Uterus (tissue), 4 donors: ENCODE measurements at places on chromosomes 2 and 18. TPM values are rescaled to one million over a fixed set of nuclear protein-coding genes. Genes with fewer than 3 reads are reported as not detected.

DNA sequence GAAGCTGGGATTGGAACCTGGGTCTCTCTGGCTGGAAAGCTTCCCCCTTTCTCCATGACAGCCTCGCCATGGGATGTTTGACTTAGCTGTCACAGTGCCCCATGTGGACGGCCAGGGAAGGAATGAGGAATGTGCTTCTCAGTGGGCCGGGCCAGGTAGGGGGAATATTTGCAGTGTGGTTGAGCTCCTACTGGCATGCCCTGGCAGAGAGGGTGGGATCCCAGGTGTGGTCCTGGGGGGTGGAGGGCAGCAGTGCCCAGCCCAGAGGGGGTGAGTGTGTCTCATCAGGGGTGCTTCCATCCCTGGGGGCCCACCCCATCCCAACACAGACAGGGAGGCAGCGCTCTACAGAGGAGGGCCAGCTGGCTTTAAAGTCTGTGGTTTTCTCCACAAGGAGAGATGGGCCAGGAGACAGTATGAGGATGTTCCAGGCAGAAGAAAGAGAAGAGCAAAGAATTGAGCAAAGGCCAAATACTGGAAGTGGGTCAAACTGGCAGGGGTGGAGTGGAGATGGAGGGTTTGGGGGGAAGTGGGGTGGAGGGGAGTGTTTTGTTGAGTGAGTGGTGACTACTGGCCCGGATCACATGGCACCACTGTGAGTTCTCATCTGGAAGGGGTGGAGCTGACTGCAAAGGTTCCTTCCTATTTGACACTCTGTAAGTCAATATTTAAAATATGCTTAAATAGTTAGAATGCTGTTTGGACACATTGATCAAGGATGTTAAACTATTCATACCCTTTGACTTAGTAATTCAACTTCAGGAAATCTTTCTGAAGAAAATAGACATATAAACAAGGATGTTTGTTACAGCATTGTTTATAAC is 94.0 kb downstream of the MYCN start:
- no peak for DNase-seq

- DNase-seq: no peak
Measured at GRCh38 chr2:169761251-169761969, 27.8 kb downstream of the KLHL23 start.

GRCh38 chr2:168624028-168624427 is 168.0 kb downstream of the CERS6 start:
- no peak for DNase-seq

DNA sequence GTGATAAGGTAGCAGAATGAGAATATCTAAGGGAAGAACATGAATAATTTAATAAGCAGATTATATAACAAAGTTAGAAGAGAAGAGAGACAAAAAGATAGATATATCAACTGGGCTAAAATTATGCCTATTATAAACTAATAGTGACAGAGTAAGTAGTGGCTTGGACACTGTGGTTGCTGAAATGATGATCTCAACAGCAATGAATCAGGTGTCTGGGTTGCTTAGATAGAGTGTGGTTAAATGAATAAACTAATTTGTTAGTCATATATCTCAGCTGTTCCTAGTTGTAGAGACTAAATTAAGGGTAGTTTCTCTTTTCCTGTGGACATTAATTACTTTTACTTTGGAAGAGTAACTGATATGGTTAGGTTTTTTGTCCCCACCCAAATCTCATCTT is 1485.4 kb upstream of the CELF4 start:
- no peak for DNase-seq

DNA sequence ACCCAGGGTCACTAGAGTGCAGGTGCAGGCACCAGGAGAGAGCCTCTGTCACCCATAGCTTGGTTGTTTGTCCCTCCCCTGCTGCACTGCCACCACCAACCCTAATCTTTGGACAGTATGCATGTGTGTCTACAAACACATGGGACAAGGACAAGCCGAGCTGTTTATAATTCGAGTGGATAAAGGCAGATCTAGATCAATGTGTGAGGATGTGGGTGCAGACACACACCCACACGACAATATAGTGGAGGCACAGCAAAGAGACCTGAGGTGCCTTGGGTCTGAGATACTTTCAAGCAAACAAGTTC is 199.2 kb downstream of the TNS1 start:
- DNase-seq: peak; percentile 9

DNA sequence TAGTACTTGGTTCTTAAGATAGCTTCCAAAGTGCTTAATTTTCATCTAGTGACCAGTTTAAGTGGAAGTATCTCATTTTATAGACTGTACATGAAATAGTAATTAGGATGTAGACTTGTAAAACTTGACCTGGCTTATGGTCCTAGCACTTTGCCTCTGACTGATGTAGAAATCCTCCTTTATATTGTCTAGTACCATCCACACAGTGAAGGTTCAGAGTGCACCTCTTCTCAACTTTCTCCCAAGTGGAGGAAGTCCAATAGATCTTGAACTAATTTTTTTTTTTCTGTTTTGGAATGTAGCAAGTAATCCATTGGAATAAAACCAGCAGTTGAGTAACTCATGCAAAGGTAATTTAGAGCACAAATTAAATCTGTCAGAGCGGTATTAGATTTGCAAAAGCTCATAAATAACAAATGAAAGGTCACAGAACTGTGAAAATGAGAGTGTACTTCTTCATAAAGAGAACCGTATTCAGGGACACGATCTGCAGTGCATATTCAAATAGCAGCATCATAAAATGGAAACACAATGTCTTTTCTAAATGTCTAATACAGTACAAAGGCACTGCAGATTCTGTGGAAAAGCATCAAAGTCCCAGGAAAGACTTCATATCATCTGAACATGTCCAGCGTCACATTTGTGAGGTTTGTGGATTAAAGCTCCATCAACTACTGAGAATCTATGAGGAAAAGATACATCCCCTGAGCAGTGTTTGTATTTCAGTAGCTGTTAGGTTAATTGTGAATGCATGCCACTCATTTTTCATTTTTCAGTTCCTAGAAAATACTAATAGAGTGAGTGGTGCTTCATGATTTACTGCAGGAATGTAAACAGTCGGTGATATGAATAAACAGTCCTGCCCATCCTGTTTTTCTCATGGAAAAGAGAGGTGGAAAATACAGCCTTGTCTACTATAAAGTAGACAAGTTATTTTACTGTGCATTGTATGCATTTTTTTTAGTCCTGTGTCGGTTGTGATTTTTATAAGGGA is 100.7 kb downstream of the LYPD6 start:
- no peak for DNase-seq

Gene SERPINB10
- total RNA-seq: not detected
